ENCODE measurements at places on chromosomes 11 and 22. TPM values are rescaled to one million over a fixed set of nuclear protein-coding genes. Genes with fewer than 3 reads are reported as not detected.

DNA sequence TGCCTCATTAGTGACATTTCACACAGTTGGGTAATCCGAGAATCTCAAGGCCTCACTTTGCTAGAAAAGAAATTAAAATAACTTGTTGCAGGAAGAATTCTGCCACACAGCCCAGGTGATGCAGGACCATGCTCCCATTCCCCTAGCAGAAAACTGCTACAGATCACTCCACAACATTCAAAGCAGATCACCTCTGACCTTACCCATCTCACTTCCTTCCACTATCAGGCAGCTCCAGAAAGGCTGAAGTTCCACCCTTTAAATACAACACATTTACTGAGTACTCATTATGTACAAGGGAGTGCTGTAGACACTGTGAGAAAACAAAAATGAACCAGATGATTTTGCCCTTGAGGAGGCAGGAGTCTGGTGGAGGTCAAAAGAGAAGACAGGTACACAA lies 231.0 kb downstream of the TTC28 start:
- no peak for DNase-seq

GRCh38 chr22:46262449-46263215 lies 511 bp downstream of the PKDREJ start:
- peak; percentile 89 for DNase-seq

GRCh38 chr22:38927033-38927781 lies 30.2 kb upstream of the APOBEC3A start:
- DNase-seq = peak; percentile 91

DNA sequence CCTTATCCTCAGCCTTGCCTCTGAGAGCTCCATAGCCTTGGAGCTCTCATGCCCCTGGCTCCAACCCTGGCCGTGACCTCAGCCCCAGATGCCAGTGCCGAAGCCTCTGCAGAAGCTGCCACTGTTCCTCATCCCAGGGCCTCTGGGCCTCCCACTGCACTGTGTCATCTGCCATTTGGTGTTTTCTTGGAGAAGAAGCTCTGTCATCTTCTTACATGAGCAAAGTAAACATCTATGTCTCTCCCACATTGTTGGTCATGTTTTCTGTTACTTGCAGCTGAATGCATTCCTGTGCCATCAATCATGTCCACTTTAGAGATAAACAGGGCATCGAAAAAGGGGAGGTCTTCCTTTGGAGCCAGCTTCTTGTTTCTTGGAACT lies 45.0 kb upstream of the FTH1 start:
- DNase-seq = no peak

DNA sequence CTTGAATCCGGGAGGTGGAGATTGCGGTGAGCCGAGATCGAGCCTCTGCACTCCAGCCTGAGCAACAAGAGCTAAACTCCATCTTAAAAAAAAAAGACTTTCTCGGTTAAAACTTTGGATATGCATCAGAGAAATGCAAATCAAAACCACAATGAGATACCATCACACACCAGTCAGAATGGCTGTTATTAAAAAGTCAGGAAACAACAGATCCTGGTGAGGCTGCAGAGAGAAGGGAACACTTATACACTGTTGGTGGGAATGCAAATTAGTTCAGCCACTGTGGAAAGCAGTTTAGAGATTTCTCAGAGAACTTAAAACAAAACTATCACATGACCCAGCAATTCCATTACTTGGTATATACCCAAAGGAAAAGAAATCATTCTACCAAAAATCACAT lies 619.4 kb upstream of the KIRREL3 start:
- DNase-seq = no peak

DNA sequence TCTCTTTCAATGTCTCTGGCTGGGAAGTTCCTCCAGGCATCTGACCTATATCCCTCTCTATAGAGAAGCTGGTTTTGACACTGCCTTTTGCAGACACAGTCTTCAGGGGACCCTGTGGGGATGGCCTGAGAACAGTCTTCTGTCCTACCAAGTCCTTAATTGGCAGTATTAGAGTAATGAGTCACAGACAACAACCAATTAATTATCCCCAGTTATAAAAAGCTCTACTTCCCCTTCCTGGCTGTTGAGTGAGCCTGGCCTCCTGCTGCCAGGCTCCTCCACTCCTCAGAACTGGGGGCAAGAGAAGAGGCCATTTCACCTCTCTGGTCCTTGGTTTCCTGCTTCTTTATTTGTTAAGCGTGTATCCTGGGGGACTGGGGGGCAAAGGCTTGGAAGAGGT lies 41.2 kb upstream of the KLHL35 start:
- no peak for DNase-seq

GRCh38 chr22:32728291-32728690 lies 73.2 kb upstream of the TIMP3 start:
- no peak for DNase-seq

- DNase-seq = no peak
Measured at GRCh38 chr11:58204042-58204441, at the start of gene OR1S2. Gene OR1S2 (minus strand): TSS chr11:58204142. CDS start chr11:58204142, 0 bp downstream.

DNA sequence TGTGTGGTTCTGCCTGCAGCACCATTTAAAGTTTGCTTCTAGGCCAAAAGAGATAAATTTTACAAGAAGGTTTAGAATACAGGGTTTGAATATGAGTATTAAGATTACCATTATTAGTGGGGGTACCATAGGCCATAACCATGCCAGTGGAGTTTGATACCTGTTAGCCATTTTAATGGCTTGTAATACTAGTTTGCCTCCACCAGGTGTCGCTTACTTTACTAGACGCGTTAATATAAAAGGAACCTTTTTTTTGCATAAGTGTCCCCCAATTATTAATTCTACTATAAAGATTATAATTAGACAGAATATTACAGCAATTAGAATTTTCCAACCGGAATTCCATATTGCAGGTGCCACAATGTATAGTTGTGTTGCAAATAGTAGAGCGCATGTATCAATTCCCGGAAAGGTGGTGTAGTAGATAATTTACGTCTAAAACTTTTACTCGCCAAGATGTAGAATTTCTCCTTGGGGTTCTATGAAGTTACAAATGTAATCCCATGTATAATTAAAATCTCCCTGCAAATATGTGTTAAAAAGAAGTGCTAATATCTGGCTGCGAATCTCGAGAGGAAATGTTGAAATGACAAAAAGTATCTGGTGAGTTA lies 16.1 kb downstream of the MS4A6E start:
- DNase-seq = no peak

GRCh38 chr11:110087812-110088534 lies 5.2 kb upstream of the ZC3H12C start:
- no peak for DNase-seq

DNA sequence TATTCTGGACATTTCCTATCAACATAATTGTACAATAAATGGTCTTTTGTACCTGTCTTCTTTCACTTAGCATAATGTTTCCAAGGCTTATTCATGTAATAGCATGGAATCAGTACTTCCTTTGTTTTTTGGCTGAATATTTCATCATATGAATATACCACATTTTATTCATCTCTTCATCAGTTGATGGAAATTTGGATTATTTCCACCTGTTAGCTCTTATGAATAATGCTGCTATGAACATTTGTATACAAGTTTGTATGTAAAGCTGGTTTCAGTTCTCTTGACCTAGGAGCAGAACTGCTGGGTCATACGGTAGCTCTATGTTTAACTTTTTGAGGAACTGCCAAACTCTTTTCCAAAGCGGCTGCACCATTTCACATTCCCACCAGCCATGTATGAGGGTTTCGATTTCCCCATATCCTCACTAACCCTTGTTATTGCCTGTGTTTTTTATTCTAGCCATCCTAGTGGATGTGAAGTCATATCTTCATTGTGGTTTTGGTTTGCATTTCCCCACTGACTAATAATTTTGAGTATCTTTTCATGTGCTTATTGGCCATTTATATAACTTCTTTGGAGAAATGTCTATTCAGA lies 20.9 kb downstream of the EXT2 start:
- no peak for DNase-seq

DNA sequence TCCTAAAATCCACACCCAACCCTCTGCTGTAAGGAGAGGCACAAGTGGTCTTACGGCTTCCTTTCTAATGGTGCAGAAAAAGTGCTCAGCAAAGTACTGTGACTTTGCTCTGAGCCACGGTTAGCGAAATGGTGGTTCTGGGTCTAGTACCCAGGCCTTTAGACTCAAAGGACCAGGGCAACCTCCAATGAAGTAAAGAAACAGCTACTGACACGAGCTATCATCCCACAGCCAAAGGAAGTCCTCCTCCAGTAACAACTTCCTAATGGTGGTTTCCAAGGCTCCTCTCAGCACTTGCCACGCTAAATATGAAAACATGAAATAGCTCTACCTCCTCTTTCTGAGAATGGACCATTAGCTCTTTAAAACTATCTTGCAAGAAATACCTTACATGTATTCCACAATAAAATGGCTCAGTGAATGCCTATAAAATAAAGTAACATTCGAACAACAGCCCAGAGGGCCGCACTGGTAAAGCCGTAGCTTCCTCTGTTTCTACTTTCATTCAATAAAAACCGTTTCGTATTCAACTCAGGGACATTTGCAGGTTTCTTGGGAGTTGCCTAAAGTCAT lies 122.4 kb downstream of the ETS1 start:
- DNase-seq = no peak

GRCh38 chr22:45996241-45997076 lies 19.5 kb upstream of the WNT7B start:
- peak; percentile 81 for DNase-seq

- peak; percentile 45 for DNase-seq
Measured at GRCh38 chr11:68956142-68956541, 24.6 kb downstream of the MRGPRD start.

GRCh38 chr11:102385085-102386007 lies 38.3 kb downstream of the BIRC2 start:
- DNase-seq = no peak

DNA sequence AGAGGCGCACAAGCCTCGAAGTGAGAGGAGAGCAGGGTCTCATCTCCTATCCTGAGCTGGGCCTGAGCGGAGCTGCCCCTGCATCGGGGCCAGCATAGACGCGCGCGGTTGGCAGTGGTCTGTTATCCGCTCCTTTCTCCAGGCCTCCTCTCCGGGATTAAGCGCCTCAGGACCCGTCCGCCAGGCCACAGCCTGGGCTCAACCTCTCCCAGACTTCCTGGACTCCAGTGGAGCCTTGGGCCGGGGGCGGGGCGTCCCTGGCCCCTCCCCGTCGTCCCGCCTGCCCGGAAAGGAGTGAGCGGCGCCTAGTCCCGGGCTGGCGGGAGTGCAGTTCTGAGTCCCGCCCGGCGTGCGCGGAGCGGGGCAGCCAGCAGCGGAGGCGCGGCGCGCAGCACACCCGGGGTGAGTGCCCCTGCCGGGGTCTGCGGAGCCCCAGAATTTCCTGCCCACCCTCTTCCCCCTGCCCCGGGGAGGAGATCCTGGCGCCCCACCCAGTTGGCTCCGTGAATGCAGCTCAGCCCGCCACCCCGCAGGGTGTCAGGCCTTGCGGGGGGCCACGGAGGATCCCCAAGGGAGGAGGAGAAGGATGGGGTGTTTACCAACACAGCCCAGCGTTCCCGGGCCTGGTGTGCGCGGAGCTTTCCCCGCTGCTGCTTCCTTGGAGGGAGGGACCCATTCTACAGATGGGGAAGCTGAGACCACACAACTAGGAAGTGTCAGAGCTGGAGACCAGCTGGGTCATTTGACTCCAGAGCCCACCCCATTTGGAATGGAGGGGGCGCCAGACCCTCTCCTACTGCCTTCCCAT lies at the start of gene TCIRG1:
TCIRG1 (plus strand) TSS at position 308 of the 808 bp plus-strand sequence. CDS start 2,247 bp downstream, outside the sequence.
- peak; percentile 96 for DNase-seq

GRCh38 chr11:120128392-120129119 lies 9.4 kb downstream of the TRIM29 start:
- DNase-seq = no peak

DNA sequence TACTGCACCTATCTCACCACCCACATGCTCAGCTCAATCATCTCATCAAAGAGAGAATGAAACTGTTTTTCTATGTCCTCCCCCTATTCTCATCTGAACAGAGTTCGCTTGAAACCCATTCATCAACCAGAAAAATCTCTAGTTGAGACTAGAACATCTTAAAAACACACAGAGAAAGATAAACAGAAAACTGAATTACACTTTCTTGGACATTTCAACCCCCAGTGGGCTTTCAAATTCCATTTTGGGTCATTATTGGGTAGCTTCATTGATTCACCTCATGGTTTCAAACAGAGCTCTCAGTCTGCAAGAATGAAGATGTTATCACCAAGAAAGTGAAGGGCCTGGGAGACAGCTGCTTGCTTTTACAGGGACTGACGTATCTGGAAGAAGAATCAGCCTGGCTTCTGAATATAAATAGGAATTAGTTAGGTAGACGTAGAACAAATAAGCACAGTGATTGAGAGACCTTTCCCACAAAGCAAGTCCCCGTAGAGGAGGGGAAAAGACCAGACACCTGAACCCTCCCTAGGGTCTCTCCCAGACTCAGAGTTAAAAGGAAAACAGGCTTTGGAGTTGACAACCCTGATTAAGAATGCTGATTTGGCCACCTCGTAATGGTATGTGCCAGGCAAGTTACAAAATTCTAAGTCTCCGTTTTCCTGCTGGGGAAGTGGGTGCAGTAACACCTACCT lies 155.7 kb downstream of the BBOX1 start:
- no peak for DNase-seq

DNA sequence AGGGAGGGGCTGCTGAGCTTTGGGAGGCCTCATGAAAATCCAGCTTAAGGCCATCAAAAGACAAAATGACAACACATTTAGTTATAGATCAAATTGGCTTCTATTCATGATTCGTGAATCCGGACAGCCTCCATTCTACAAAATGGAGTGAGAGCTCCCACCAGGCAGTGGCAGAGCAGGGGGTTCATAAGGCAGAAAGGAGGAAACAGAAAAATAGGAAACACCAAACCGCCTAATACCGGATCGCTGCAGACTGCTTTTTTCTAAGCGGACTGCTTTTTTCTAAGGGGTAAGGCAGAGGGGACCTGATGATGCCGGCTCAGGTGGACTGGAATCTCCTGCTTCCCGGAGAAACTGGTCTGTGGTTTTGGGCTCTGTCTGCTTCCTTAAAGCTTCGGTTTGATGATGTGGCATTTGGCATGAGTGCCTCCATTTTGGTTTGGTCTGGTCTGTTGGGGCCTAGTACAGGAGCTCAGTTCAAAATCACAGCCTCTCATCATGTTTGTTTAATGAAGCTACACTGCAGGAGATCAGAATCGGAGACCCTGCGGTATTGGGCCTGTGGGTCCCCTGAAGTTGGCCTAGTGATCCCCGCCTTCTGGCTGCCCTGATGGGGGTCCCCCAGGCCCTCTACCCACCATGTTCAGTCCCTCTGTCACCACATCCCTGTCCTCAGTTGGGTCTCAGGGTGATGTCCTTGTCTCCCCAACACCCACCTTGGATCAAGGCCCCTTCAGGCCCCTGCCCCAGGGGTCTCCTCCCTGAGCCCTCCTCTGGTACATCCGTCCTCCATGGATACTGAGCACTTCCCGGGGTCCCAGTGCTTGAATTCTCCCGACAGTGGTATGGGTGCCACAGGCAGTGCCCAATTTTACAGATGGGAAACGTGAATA lies 1.2 kb downstream of the ALDH3B1 start:
- DNase-seq = peak; percentile 11

ZC3H12C gene
- total RNA-seq = 15.7 TPM

BBOX1 gene
- not detected for total RNA-seq

FAM118B gene
- 15.8 TPM for total RNA-seq

KRTAP5-10 gene
- not detected for total RNA-seq

GUCY1A2 gene
- total RNA-seq = 3.5 TPM

COA4 gene
- 63.9 TPM for total RNA-seq

FXYD2 gene
- total RNA-seq = 1.8 TPM

ROBO4 gene
- total RNA-seq = 16.1 TPM

ZBTB16 gene
- total RNA-seq = 75.5 TPM

CNIH2 gene
- not detected for total RNA-seq

TREH gene
- total RNA-seq = not detected

SHANK3 gene
- total RNA-seq = 26.7 TPM

GRAP2 gene
- total RNA-seq = 5.5 TPM

CASP5 gene
- not detected for total RNA-seq

KRTAP5-2 gene
- total RNA-seq = not detected
